ELR (cell line): ENCODE measurements at places on chromosomes 3 and 15.
A peak's percentile ranks its signal among the peaks of the same experiment; 100 is the strongest.

DNA sequence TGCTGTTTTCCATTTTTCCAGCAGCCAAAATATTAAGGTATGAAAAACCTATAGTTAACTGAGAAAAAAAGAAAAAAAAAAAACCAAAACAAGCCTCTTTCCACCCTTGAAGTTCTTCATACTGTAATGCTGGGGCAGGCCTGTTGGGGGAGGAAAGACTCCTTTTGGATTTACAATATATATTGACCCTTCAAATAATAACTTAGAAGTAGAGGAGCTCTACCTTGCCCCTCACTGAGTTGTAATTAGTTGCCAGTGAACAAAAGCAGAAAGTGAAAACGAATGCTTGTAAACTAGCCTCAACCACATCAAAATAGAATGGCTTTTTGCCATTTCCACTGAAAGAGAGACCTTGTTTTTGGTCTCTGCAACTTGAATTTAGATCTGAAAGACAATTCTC lies 326.6 kb downstream of the NR2F2 start:
- peak; percentile 2 for DNase-seq

- no peak for DNase-seq
These were observed 23.4 kb downstream of the XPC start for GRCh38 chr3:14154895-14155440.

GRCh38 chr3:118181274-118181673 lies 853.4 kb downstream of the IGSF11 start:
- DNase-seq: no peak

GRCh38 chr15:72820278-72820677 lies 36.7 kb upstream of the ADPGK start:
- DNase-seq: no peak

DNA sequence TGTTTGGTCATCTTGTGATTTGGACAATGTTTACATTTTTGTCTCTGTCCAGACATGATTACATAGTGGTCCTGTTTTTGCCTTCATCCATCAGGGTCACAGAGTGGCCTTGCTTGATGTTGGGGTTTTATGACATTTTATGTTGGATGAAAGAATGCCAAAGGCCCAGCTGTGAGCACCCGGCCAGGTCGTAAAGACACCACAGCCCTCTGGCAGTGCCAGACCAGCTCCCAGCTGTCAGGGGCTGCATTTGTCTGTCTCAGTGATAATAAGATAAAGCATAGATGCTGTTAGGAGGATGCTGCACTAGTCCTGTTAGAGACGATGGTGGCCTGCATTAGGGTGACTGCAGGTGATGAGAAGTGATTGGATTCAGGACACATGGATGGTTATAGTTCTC lies 117.5 kb downstream of the FAM174B start:
- DNase-seq: no peak

- DNase-seq: no peak
These were observed 19.7 kb downstream of the OCA2 start for GRCh38 chr15:28079313-28079969.
